Activated T-cell treated with anti-CD3 and anti-CD28 coated beads, Interleukin-2, amount 50 U/mL, for 72 hours (primary cell): ENCODE measurements at places on chromosomes 13 and 19.

DNA sequence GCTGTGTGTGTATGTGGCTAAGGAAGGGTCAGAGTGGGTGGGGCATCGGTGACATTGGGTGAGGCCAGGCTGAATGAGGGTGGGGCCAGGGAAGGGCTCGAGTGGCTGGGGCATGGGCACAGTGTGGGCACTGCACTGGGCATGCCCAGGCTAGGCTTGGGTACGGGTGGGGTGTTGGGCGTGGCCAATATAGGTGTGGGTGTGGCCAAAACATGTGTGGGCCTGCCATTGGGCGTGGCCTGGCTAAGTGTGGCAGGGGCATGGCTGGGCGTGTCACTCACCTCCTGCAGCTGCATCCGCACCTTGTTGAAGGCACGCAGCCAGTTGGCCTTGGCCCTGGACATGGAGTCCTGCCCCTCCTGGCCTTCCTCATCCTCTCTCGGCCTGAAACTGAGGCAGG lies 33.2 kb downstream of the UNC13A start:
- peak; percentile 5 for DNase-seq

GRCh38 chr13:106498158-106498557 lies 37.3 kb downstream of the EFNB2 start:
- DNase-seq, result no peak

DNA sequence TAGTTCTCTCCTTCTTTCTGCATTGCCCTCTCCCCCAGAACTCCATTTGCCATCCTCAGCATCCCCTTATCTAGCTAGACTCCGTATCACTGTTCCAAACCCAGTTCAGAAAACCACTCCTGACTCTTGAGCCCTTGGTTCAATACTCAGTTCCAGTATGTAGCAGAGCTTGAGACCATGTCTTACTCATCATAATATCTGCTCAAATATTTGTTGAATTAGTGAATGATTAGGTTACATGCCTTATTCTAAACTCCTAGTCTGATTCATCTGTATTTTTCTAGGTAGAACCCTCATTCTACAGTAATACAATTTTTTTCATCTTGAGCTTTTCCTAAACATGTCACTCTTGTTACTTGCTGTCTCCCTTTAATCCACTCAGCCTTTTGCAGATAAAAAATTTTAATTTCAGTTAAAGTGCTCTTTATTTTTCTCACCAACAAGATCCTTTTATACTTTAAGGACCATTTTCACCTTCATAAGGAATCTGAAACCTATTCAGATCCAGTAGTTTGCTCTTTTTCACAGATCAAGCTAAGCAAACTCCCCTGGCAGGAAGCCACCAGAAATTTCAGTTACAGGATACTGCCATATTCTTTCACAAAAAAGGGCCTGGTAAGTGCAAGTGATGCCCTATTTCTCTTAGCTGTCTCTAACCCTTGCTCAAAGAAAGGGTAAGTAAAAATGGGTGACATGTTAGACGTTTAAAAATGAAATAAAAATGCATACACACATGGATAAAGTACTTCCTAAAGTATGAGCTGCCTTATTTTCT lies 23.1 kb upstream of the INTS6 start:
- no peak for DNase-seq

GRCh38 chr19:56917998-56918397 lies 77.5 kb upstream of the PEG3 start:
- no peak for DNase-seq

DNA sequence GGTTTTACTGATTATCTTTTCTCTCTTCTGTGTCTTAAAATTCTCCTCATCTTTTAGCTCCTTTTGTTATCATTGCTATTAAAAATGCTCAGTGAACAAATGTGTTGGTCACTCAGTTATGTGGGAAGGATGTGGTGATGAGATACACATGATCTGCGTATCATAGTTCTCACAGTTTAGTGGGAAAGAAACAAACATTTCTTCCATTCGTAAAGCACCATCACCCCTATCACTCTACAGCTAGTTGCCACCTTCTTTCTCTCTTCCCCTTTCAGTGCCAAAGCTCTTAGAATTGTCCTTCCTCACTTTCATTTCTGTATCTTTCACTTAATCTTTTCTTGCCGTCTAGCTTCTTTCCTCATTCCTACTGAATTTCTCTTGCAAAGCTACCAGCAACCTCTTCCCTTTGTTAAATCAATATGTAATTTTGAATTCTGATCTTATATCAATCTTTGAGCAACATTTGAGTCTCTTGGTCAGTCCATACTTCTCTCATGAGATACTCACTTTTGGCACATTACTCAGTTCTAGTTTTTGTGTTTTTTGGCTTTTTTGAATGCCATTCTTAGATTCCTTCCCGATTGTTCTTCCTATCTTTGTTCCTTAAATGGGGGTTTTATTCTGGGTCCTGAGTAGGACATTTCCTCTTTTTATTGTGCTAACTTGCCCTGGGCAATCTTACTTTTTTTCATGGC lies 122.3 kb downstream of the PCCA start:
- no peak for DNase-seq

DNA sequence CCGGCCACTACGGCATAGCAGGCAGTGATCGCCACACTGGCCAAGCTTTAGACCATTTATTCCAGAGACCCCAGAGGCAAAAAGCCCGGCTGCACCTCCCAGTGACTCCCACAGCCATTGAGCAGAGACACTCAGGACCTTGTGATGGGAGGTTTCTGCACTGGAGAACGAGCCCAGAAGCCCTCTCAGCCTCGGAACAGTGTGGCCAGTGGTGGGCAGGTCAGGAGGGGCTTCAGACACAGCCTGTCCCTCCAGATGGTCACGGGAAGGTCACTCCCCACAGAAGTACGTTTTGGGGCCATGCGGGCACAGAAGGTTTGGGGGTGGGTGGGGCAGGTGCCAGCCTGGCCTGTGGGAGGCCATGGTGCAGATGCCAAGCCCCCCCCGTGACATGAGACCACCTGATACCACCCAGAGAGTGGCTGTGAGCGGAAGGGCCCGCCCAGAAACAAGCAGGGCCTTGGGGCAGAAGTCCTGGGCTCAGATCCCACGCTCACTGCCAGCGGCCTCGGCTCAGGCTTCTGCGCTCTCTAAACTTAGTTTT lies 599 bp upstream of the F10 start:
- DNase-seq, result no peak

DNA sequence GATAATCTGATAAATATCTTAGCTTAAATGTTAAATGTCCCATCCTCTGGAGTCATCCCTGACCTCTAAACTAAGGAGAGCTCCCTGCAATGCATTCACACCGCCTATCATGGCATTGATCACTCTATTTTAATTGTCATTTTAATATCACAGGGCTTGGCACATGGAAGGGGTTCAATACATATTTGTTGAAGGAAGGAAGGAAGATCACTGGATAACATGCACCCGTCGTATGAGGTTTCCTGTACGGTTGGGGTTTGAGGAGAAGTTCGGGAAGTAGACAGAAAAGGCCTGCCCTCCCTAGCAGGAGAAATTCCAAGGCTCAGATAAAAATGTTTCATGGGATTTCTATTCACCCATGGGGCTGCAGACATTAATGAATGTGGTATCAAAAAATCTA lies 102.0 kb downstream of the MBNL2 start:
- DNase-seq, result no peak

DNA sequence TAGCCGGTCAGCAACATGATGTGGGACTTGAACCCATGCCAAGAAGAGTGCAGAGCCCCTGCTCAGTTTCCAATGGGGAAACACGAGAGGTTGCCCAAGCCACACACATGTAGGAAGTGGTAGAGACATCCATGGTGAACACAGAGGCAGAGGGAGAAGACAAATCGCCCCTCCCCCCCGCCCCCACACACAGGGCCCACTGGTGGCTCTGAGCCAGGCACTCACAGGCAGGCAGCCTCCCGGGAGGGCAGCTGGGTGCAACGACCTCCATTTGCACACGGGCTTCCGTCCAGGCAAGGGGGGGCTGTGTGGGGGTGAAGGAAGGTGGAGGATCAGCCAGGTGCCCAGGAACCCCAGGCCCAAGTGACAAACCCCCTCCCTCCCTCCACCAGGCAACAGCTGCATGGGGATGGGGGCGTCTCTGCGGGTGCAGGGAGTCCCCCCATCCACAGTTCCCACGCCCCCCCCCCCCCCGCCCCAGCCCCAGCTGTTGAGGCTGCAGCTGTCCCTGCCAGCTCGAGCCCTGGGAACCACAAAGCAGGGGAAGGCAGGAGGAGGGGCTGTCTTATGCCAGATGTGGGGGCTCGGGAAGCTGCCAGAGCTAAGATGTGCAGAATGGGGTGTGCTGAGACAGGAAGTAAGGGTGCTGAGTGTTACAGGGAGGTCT lies 3.4 kb downstream of the NOTCH3 start:
- DNase-seq, result no peak

DNA sequence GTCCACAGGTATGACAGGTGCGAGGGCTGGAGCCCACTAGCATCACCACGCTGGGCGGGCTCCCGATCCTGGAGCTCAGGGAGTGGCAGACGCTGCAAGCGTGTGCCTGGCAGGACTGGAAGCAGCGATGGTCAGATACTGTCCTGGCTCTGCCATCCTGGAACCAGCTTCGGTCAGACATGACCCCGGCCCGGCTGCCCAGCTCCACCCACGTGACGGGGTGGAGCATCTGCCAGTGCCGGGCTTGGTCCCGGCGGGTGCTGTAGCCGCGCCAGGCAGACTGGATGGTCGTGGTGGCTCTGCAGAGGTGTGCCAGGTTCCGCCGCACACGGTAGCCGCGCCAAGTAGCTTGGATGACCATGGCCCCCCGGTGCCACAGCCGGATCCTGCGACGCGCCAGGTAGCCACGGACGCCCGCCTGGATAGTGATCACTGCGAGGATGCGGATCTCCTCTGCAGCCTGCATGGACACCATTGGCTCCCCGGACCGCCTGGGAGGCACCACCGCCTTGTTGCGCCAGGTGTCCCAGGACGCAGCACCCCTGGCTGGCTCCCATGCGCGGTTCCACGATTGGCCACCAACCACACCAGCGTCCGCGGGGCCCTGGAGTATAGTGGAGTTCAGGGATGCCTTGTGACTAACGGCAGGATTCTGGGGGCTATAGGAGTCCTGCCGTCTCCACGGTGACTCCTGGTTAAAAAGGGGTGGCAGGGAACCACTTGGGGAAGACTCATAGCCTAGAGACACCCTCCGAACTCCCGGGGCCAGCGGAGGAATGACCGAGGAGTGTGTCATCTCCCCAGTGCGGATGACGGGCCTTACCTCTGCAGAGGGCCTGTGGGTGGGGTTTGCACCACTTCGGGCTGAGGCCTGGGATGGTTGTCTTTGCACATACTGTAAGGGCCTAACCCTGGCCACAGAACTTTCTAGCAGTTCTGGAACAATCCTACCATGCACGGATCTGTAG lies 16.5 kb downstream of the IQCN start:
- no peak for DNase-seq

DNA sequence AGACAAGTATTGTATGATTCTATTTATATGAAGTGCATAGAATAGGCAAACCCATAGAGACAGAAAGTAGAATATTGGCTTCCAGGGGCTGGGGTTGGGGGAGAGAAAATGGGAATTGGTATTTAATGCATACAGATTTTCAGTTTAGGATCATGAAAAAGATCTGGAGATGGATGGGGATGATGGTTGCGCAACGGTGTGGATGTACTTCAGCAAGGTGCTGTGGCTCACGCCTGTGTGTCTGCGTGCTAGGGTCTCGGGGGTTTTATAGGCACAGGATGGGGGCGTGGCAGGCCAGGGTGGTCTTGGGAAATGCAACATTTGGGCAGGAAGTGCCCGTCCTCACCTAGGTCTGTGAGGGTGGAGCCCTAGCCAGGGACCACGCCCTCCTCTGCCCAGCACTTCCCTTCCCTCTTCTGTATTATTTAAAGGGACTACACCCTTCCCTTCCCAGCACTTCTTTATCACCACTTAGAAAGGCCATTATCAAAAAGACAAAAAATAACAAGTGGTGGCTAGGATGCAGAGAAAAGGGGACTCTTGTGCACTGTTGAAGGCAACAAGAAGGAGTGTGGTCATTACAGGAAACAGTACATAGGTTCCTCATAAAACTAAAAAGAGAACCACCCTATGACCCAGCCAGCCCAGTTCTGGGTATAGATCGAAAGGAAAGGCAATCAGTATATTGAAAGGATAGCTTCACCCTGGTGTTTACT lies 29.0 kb downstream of the LILRB4 start:
- DNase-seq, result no peak

GRCh38 chr19:12913011-12913561 lies 6.0 kb downstream of the SYCE2 start:
- no peak for DNase-seq

GRCh38 chr19:40257096-40257517 lies 28.0 kb downstream of the AKT2 start:
- DNase-seq, result no peak

DNA sequence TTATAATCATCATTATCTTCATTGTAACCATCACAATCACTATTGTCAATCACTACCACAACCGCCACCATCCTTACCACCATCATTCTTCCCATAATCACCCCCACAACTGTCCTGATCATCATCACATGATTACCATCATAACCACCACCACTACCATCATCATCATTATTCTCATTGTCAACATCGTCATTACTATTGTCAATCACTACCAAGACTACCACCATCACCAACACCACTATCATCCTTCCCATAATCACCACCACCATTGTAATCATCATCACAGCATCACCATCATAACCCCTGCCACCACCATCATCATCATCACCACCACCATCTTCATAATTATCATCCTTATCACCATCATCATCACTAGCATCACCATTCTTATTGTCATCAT lies 55.2 kb downstream of the MBD3L1 start:
- DNase-seq, result no peak

DNA sequence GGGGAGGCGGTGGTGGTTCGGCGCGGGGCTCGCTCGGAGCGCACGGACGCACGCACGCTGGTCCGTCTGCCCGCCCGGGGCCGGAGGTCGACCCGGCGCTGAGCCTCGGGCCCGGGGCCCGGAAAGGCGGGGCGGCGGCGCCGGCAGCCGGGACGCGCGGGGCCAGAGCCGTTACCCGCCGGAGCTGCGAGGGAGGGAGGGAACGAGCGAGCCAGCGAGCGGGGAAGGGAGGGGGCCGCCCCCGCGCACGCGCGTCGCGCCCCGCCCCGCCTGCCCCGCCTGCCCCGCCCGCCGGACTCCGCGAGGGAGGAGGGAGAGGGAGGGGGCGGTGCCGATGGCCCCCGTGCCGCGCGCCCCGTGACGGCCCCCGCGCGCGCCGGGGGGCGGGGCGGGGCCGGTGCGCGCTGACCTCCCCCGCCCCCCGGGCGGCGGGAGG lies 15.0 kb downstream of the CIC start:
- DNase-seq, result peak; percentile 84

DNA sequence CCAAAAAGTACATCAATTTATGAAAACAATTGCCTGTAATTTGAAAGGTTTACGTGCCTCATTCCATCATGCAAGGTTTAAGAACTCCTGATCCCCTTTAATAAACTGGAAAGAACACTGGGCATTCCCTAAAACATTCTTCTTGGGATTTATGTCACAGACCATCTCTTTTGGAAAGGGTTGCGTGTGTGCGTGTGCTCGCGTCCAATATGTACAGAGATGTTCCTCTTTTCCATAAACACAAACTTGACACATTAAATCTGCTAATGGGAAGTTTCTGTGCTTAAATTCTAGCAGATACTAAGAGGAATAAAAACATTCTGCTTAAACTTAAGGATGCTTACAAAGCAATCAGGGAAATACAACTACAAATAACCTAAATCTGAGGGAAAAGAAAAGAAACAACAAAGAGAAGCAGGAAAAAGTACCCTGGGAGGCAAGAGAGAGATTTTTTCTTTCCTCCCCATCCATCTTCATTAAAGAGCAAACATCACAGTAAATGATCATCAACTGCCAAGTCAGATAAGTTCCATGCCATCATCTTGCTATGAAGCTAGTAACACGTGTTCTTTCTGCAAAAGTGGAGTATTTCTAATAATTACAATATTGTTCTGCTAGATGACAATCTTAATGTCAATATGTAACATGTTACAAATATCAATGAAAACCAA lies 83.7 kb downstream of the STK24 start:
- no peak for DNase-seq
